Stimulated activated CD8-positive, alpha-beta memory T cell treated with anti-CD3 and anti-CD28 coated beads, Interleukin-4, amount 100 ng/mL, for 1 hour (primary cell): ENCODE measurements at places on chromosomes 6 and 20.

- no peak for DNase-seq
Measured at GRCh38 chr6:63418741-63419140, 99.0 kb upstream of the LGSN start.

GRCh38 chr6:23659125-23659524, 466.9 kb upstream of the NRSN1 start:
- DNase-seq = no peak

DNA sequence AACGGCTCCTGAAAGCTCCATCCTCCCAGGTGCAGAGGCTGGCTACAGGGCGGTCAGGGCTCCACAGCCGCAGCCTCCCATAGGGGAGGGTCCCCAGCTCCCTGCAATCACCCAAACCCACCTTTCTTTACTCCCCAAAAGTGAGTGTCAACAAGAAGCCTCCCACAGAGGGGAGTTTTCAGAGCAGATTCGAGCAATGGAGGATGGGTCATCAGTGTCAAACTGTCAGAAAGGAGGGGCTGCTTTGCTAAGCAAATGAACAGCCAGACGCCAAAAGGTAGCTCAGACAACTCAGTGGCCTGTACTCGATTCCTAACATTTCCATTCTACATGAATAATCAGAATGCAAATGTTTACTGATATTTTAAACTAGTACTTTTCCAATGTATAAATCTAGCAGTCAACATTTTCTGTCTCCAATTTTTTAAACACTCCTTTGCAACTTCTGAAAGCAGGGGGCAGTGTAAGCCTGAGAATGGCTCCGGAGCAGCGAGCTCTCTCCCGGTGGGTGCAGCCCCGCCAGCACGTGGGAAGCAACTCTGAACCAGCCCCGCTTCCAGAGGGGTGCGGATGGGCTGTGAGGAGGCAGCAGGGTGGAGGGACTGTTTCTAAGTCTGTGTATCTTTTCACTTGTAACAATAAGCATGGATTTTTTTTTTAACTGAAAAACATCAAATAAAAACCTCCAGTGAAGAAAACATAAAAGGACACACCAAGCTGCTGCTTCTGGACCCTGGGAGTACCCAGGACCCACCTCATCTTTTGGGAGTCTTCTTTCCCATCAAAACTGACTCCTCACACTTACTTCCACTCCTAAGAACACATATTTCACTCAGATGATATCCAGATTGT, 54.9 kb downstream of the TAF4 start:
- no peak for DNase-seq

DNA sequence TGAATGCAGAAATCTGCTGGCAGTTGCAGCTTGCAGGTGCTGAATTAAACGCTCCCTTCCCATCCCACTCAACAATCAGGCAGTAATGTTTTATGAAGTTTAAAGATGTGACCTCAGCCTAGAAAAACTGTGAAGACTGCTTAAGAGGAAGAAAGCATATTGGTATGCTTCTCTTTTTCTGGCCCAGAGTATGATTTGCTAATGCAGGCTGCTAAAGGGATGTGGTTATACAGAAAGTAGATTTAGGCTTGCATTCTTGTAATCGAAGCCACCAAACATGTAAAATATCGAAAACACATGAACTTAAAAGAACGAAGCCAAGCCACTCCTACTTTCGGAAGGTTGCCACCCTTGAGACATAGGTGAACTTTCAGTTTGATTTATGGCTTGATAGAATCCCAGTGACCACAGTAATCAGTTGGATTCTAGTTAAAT, 40.7 kb downstream of the MAP3K5 start:
- DNase-seq = no peak

GRCh38 chr6:22254886-22255285, 42.0 kb downstream of the PRL start:
- DNase-seq = no peak

DNA sequence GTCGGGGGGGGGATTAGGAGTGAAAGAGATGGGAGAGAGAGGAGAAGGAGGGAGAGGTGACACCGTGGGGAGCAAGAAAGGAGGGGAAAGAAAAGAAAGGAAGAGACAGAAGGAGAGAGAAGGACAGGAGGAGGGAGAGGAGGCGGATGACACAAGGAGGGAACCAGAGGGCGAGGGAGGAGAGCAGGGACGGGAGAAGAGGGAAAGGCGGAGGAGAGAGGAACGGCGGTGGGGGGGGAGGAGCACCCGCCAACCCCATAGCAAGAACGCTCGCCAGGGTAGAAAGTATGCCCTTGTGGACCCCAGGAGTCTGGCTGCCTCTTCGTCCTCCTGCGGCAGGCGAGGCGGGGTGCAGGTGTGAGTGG, 4.5 kb upstream of the INSM1 start:
- no peak for DNase-seq

DNA sequence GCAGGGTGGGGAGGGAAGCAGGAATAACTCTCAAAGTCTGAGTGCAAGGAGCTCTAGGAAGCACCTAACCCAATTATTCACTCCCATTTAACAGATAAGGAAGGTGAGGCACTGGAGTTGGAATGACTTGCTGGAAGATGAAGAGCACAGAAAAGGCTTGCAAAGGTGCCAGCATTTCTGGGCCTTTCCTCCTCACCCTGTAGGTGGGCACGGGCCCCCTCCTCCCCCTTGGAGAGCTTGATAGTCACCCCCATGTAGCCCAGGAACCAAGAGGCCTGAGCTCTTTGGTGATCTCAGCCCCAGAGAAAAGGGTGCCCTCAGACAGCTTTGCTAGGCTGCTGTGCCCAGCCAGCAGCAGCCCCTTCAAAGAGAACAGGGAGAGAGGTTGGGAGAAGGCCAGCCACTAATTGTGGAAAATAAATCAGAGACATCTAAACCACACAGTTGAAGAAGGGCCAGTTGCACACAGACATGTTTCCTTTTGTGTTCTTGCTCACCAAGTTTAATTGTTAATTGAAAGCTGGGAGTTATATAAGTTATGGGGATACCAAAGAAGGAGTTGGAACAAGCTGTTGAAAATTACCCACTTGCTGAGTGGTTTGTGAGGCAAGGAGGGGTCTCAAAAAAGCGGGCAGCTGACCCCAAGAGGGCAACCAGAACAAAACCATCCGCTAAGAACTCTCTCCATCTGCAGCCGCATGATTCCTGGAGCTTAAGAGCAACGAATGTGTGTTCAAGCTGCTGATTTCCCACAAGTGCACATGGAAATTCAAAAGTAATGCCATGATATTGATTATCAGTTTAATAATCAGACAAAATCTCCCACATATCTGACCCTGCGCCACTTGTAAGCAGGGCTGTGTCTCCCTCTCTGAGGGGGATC, 77.0 kb downstream of the MRPL14 start:
- no peak for DNase-seq

DNA sequence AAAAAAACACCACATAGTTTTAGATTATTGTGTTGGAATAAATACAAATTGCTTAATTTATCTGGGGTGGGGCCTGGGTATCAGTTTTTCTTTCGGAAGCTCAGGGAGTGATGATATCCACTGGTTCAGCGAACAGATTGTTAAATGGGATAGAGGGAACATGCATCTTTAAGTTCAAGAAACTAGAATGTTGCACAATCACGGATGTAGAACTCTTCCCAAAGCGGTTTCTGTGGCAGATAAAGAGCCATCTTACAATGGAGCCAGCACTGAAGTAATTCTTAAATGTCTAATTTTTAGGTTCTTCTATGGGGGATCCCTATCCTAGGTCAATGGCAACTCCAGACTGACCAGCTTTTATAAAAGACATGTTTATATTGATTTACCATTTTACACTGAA, 9.7 kb upstream of the RMND1 start:
- DNase-seq = no peak

DNA sequence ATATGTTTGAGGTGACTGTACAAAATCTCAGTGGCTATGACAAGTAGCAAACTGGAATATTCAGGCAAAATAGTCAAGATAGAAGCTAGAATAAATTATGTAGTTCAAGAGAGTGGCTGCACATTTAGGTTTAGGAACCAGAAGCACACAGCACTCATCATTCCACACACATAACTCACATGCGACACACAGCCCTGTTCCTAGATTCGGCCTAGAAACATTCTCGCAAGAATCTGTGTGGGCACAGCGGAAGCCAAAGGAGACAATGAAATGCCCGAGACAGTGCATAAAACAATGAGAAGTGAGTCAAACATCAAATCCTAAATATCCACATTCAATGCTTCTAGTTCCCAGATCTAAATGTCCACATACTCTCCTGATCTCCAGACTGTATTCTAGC, 9.5 kb upstream of the SUPT3H start:
- no peak for DNase-seq

GRCh38 chr6:160333841-160334240, 14.3 kb upstream of the SLC22A3 start:
- DNase-seq = no peak
